Parietal lobe (tissue), 2 donors: ENCODE measurements at places on chromosomes 2 and 18. TPM values are rescaled to one million over a fixed set of nuclear protein-coding genes. Genes with fewer than 3 reads are reported as not detected.

Gene INO80D
- total RNA-seq, result 40.7 TPM

Gene HADHA
- 69.5 TPM for total RNA-seq

Gene C2orf80
- 21.0 TPM for total RNA-seq

Gene UGT1A4
- not detected for total RNA-seq

Gene SPATA3
- not detected for total RNA-seq

Gene ALLC
- not detected for total RNA-seq

Gene PDK1
- total RNA-seq, result 6.9 TPM

Gene FZD7
- 7.2 TPM for total RNA-seq

Gene GPN1
- total RNA-seq, result 31.6 TPM

Gene CBLN2
- 43.8 TPM for total RNA-seq

Gene DUSP11
- total RNA-seq, result 38.5 TPM

Gene MFSD2B
- total RNA-seq, result 0.63 TPM

Gene CXCR1
- total RNA-seq, result 0.31 TPM

Gene SCN3A
- 313 TPM for total RNA-seq

Gene NT5DC4
- not detected for total RNA-seq

Gene CYS1
- not detected for total RNA-seq

Gene POU3F3
- 256 TPM for total RNA-seq

Gene FAP
- total RNA-seq, result 1.3 TPM

Gene TFCP2L1
- total RNA-seq, result under 0.01 TPM

Gene CD8B
- total RNA-seq, result not detected

Gene GRP
- total RNA-seq, result 18.5 TPM

Gene ARHGAP28
- 17.5 TPM for total RNA-seq

Gene MC2R
- total RNA-seq, result not detected

Gene CTNNA2
- 249 TPM for total RNA-seq

Gene FEV
- not detected for total RNA-seq

Gene MYO5B
- 39.4 TPM for total RNA-seq

Gene HAAO
- 1.3 TPM for total RNA-seq

Gene STARD6
- not detected for total RNA-seq

Gene IL1RL2
- total RNA-seq, result 0.63 TPM

Gene CDK5R2
- 11.9 TPM for total RNA-seq

Gene PMAIP1
- total RNA-seq, result 0.94 TPM

Gene LRRC30
- not detected for total RNA-seq

Gene ADD2
- total RNA-seq, result 552 TPM

Gene SPP2
- total RNA-seq, result not detected

Gene PDCD1
- not detected for total RNA-seq

Gene DSC1
- not detected for total RNA-seq

Gene C1QL2
- total RNA-seq, result 1.6 TPM

Gene SCYGR2
- not detected for total RNA-seq

Gene CFAP221
- 11.3 TPM for total RNA-seq
